IPS-NIHi11 (cell line): ENCODE measurements at places on chromosomes 16 and 17.

GRCh38 chr17:2978116-2978515 lies 85.3 kb downstream of the OR1D5 start:
- DNase-seq = no peak

DNA sequence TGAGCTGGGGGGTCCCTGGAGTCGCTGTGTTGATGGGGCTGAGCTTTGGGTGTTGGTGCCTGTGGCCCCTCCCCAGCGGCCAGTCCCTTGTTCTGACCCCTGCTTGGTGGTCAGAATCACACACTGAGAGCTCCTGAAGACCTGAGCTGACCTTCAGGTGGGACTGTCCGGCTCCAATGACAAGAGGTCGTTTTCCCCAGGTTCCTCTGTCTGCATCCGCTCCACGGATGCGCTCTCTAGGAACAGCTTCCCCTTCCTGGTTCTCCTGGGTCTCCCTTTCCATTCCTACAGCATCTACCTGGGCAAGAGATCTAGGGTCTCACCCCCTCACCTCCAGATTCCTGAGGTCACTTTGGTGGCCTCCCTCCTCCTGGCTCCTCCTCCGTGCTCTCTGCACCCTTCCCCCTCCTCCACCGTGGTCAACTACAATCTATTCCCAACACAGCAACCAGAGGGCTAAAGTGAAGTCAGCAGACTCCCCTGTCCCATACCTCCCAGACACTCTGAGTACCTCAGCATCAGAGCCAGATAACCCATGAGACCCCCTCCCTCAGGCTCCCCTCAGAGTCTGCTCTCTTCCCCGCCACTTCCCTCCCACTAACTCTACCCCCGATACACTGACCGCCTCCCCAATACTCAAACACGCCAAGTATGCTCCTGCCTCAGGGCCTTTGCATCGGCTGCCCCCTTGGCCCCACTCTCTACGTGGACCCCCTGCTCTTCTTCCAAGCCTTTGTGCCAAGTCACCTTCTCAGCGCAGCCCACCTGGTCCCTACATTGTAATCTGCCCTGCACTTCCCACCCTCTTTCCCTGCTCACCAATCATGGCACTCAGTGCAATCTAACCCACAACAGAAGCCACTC lies 9.0 kb upstream of the SEC14L5 start:
- no peak for DNase-seq

- DNase-seq = no peak
These were observed 43.4 kb downstream of the MEAK7 start for GRCh38 chr16:84461029-84461412.

- peak; percentile 60 for DNase-seq
These were observed 99.4 kb downstream of the CYLD start for GRCh38 chr16:50841081-50841886.

GRCh38 chr17:32827227-32827626 lies 49.7 kb downstream of the MYO1D start:
- DNase-seq = no peak

- no peak for DNase-seq
These were observed 248.2 kb upstream of the MAF start for GRCh38 chr16:79848719-79849118.

DNA sequence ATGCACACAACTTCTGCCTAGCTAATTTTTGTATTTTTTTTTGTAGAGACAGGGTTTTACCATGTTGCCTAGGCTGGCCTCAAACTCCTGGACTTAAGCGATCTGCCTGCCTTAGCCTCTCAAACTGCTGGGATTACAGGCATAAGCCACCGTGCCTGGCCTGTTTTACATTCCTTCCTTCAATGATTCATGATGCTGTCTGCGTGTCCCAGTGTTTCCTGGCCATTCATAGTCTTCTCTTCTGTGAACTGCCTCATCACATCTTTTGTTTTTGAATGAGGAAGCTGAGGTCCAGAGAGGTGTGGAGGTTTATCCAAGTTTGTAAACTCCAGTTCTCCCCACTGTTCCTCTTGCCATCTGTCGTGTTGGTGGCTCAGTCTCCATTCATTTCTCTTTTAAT lies 64.5 kb upstream of the MED9 start:
- no peak for DNase-seq

GRCh38 chr17:58531661-58532554 lies 17.5 kb upstream of the MTMR4 start:
- DNase-seq = peak; percentile 93

DNA sequence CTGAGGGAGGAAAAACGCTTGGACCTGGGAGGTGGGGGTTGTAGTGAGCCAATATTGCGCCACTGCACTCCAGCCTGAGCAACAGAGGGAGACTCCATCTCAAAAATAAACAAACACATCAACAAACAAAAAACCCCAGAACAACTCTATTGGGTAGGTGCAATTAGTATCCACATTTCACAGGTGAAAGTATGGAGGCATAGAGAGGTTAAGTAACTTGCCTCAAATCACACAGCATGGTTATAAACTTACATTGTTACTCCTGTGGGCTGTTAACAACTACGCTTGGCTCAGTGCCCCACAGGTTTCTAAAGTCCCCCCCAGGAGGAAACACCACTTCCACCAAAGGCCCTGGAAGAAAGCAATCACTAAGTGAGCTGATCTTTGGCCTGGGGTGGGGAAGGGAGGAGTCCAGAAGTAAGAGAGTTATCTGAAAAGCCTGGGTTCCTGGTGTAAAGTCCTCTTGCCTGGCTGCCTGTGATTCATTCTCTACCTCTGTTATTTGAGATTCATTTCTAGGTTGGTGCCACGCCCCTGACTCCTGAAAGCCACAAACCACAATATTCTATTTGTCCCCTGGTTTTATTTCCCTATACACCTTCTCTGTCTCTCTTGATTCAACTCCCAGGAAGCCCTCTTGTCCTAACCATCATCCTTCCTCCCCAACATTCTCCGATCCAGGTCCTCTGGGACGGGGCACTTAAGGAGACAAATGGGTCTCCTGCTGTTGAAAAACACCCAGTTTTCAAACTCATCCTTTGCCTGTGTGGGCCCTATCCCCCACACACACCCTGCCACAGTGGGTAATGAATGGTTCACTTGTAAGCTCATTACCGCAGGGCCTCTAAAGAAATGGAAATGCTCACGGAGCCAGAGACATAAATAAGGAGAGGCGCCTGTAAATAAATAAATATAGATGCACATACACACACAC lies 195.4 kb downstream of the XYLT1 start:
- no peak for DNase-seq

DNA sequence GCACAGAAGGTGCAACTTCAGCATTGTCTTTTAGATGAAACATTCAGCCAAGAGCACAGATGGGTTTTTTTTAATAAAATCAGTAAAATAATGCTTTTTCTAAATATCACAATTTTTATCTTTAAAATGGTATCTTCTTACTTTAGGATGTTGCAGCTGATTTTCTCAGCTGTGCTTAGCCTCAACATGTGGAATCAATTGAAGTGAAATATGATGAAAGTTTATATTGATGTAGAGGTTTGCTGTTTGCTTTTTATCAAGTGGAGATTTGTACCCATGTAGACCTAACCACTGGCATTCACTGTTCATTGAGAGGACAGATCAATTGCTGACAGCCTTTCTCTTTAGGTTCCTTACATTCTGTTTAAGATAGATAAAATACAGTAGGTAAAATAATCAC lies 107.8 kb downstream of the CYB561 start:
- DNase-seq = no peak

- no peak for DNase-seq
These were observed 3.5 kb upstream of the CPNE7 start for GRCh38 chr16:89572073-89572484.

GRCh38 chr17:72927146-72927545 lies 165.3 kb downstream of the SLC39A11 start:
- DNase-seq = no peak

- no peak for DNase-seq
These were observed 2.0 kb upstream of the SPAG7 start for GRCh38 chr17:4969551-4970173.

DNA sequence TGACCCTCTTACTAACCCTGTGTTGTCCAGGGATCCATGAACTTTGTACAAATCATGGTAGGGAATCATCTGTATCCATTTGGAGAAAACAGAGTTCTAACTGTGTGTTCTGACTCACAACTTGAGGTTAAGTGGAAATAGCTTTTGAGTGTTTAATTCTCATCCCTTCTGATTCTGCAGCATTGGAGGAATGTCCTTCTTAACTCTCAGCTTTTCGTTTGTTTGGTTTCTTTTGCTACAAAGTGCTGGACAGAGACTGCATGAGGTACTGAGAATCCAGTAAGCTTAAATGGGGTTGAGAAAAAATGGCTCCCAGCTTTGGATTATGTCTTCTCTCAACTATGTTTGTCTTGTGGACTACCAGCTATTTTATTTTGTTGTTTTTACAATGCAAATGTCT lies 352.1 kb upstream of the KIF2B start:
- no peak for DNase-seq

- DNase-seq = no peak
These were observed 130.1 kb upstream of the CCL2 start for GRCh38 chr17:34125010-34125409.

- DNase-seq = no peak
These were observed 215.4 kb downstream of the CHD9NB start for GRCh38 chr16:52837251-52837650.

DNA sequence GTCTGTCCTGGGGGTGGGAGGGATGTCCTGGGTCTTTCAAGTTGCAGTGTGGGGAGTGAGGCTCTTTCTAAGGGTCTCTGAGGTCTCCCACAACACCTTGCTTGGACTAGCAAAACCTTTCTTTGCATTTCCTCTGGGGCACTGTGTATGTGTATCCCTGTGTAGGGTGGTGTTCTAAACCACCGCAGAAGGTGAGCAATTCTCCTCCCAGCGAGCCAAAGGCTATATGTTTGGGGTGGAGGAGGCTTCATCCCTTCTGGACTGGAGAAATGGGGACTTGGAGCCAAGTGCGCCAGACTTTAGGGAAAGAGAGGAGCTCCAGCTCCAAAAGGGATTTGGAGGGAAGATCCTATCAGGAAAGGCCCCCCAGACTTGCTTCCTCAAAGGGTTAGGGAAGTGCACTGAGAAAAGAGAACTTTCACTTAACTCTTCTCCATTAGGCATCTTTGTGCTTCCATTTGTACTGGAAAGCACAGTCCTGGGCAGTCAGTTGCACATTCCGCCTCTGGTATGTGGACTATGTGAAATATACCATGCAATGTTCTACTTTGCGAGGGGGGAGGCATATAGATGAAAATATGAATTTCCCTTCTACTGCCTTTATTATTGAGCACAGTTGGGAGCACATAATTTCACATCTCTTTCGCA lies 18.9 kb upstream of the HOXB9 start:
- DNase-seq = no peak

DNA sequence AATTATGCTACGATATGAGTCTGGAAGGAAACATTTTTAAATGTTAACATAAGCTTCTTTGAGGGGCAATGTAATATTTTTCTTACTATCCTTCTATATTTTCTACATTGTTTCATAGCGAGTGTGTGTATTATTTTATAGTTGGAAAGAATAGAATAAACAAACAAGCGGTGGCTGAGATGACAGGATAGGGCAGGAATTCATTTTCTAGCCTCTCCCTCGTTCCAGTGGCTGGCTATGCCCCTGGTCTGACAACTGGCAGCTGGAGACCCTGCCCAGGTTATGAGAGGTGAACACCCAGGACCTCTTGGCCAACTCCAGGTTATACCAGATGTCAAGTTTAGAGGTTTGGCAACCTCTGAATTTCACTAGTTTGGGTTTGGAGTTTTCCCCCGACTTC lies 14.5 kb upstream of the TNRC6C start:
- no peak for DNase-seq

DNA sequence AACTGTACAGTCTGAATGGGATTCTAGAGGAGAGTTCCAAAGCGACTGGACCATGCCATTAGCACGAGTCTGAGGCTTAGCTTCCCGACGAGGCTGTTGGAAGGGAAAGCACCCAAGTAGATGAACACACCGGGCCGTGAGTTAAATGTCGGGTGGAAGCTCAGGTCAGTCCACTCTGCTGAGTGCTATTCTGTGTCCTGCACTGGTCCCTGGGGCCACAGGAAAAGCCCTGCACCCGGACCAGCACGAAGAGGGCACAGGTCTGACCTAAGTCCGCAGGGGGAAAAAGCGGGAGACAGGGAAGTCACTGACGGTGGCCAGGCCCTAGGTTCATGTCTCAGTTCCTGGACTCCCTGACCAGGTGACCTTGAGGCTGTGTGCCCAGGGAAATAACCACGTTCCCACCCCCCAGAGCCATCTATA lies 44.1 kb upstream of the RBFOX3 start:
- DNase-seq = no peak

DNA sequence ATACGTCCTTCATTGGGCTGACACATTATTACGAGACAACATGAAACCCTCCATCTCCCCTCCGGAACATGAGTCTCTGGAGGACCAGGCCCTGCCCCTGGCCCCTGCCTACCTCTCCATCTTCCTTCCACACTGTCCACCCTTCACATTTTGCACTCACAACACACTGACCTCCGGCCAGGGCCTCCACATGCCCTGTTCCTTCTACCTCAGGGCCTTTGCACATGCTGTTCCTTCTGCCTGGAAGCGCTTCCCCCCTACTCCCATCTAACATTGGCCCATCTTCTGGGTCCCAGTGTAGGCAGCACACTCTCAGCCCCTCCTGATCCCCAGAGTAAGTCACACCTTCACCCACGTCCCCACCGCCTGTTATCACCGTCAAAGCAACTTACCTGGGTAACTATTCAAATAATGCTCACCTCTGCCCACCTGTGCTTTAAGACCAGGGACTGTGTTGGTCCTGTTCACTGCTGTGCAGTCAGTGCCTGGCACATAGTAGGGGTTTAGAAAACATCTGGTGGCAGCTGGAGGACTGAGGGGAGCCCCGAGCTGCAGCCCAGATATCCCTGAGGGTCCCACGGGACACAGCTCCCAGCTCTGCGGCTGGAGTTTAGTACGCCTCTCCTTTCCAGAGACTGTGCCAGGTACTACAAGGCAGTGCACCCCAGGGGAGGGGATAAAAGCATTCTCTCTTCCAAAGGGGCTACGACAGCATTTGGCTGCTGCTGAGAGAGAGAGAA lies 27.2 kb downstream of the RPH3AL start:
- DNase-seq = no peak

GRCh38 chr17:6641247-6641863 lies 495 bp downstream of the TXNDC17 start:
- no peak for DNase-seq

DNA sequence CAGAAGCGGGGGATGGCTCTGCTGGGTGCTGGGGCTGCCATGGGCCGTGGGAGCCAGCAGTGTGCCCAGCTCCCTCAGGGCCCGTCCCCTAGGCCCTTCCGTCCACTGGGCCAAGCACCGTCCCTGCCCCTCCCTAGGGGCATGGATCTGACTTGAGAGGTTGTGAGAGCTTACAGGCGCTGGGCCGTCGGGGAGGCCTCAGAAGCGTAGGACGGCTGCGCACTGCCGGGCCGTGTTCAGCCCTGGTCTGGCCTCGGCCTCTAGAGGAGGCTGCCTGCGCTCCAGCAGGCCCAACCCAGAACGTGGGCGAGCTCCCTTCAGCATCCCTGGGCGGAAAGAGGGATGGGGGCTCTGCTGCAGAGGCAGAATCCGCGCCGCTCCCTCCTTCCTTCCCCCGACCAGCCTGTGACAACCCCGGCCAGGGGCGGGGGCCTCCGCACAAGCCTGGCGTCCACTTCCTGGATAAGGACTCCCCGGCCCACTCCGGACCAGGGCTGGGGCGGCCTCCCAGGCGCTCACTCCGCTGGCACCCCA lies 685 bp upstream of the MPG start:
- DNase-seq = peak; percentile 70
